ENCODE measurements at places on chromosomes 5 and 9.
A peak's percentile ranks its signal among the peaks of the same experiment; 100 is the strongest.

DNA sequence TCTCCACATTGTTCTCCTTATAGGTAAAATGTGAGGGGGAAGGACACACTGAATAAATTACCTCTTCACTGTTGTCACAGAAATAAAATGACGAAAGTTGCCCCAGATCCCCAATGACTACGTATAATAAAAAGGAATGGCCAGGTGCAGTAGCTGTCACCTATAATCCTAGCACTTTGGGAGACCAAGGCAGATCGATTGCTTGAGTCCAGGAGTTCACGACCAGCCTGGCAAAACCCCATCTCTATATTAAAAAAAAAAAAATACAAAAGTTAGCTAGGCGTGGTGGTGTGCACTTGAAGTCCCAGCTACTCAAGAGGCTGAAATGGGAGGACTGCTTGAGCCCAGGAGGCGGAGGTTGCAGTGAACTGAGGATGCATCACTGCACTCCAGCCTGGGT lies 82.2 kb upstream of the APC start:
- no peak for DNase-seq

GRCh38 chr9:100856238-100856637 lies 172.3 kb upstream of the PLPPR1 start:
- DNase-seq, result no peak

DNA sequence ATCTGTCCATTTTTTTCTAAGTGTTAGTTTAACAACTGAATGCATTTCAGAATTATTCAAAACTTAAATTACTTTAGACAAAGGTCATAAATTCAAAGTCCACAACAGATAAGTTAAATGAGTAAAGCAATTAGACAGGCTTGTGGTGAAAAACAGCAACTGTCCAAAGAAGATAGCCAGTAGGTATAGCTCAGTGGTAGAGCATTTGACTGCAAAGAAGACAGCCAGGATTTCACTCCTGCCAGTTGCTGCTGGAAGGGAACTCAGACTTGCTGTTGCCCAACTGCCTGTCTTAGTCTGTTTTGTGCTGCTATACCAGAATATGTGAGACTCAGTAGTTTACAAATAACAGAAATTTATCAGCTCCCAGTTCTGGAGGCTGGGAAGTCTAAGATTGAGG lies 10.0 kb downstream of the FANCC start:
- DNase-seq, result no peak

- no peak for DNase-seq
Measured at GRCh38 chr9:136572828-136573625, 27.2 kb upstream of the NOTCH1 start.

DNA sequence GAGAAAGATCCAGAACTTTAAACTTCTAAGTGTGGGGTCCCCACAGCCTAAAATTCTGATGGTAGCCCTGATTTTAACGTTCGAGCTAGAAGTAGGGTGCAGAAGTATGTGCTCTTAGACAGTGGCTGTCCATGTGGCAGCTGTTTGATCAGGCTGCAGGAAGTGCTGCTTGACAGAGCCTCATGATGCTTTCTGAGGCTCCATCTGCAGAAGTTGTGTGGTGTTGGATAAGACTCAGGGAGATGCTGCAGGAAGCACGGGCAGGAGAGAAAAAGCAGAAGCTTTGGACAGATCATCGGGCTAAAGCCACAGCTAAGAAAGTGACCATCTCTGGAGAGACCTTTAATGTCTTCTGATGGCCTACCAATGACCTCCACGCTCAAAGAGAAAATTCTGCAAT lies 8.1 kb downstream of the MTMR12 start:
- no peak for DNase-seq

DNA sequence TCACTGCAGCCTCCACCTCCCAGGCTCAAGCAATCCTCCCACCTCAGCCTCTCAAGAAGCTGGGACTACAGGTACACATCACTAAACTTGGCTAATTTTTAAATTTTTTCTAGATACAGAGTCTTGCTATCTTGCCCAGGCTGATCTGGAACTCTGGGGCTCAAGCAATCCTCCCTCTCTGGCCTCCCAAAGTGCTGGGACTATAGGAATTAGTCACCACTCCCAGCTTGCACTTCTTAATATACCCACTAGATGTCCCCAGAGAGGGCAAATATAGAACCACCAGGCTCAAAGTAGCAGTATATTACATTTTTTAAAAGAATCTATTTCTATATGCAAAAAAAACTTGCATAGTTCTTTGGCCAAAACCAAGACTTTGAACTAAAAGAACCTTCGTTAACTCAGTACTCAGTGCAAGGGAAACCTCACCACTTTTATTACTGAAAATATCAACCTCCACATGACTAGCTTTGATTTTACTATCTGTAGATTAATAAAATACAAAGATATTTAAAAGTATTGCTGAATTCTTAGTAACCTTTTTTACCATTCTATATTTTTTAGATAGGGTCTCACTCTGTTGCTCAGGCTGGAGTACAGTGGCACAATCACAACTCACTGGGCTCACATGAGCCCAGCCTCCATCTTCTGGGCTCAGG lies 25.8 kb upstream of the HSD17B3 start:
- DNase-seq, result peak; percentile 2

GRCh38 chr5:94674490-94675382 lies 56.3 kb downstream of the SLF1 start:
- no peak for DNase-seq

GRCh38 chr9:37914701-37915358 lies 10.9 kb upstream of the SLC25A51 start:
- no peak for DNase-seq

- no peak for DNase-seq
Measured at GRCh38 chr5:74235552-74235951, 405.0 kb downstream of the ENC1 start.

DNA sequence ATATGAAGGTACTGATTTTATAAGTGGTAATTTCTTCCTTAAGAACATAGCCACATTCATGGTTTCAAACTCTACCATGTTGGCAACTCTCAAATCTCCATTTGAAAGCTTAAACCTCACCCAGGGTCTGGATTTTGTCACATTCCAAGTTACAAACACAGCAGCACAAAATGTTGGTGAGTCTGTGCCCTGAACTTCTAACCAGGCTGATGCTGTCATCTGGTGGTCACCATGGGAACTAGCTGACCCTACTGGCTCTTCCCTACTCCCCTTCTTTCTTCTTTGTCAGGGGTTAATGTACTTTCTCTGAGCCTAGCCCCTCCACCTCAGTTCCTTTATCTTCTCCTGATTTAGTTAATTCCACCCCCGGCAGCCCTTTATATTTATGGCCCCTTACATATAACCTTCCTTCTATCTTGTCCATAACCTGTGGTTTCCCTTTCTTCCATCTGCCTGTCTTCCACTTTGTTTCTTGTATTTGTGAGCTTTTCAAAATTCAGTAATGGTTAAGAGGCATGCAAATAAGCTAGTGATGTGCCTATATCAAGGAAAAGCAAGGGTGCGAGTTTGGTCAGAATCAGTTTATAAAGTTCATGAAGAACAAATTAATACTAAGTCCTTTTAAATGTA lies 35.9 kb downstream of the TGFBR1 start:
- peak; percentile 24 for DNase-seq

- DNase-seq, result no peak
Measured at GRCh38 chr5:14560091-14560595, 21.4 kb upstream of the OTULINL start.

DNA sequence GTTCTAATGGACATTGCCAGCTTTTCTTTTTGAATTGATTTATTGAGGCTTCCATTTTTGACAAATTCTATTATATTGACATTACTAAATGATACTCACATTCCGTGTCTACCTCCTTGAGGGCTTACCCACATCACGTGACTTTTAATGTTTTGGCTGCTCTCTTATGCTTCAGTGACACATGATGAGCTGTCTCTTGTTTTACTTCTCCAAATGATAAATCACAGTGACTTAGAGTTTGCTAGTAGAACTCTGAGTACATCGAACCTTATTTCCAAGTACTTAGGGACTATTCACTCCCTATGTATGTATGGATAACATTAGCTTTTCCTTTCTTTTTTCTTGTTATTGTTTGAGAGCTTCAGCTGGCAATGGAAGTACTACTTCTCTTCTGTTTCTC lies 169.8 kb upstream of the KCNN2 start:
- DNase-seq, result no peak

DNA sequence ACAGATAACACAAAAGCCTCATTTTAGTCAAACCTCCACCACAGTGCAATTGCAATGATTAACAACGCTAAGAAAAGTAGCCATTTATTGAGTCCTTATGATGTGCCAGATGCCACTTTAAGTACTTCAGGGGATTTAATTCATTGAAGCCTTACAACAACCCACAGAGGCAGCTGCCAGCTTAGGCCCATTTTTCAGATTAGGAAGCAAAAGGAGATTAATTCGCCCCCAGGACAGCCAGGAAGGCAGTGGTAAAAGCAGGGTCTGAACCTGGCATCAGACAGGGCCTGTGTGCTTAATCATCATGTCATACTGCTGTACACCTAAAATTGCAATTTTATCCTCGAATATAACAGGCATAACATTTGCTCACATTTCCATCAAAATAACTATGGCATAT lies 23.9 kb downstream of the MED27 start:
- DNase-seq, result no peak

DNA sequence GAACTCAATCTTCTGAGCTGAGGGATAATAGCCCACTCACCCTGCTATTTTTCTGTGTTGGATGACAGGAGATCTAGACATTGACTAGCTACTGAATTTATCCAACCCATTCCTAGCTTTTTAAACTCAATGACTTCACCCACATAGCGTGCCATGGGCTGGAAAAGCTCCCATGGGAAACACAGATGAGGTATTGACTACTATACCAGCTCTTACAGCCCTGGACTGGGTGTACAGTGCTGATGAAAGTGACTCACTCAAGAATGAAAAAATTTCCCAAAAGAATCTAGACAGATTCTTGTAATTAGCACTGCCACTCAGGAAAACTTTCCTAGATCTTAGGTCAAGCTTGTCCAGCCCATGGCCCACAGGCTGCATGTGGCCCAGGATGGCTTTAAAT lies 72.7 kb upstream of the NREP start:
- DNase-seq, result no peak

- no peak for DNase-seq
Measured at GRCh38 chr9:2602704-2603116, 18.9 kb upstream of the VLDLR start.

- no peak for DNase-seq
Measured at GRCh38 chr9:29775491-29775890, 2202.2 kb upstream of the C9orf72 start.

DNA sequence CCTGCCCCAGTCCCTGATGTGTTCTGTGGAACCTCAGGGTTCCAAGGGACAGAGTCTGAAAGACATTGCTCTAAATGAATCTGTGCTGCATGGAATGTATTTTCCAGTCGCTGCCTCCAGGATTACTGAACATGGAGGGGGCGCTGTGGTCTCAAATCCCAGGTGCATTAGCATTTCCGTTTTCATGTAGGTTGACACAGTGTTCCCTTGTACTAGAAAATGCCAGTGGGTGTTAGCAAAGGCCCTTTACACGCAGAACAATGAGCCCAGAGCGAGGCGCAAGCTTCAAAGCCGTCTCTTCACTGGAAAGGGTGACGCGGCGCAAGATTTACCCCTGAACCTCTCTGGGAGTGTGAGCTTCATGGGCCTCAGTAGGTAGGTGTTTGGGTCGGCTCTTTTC lies 308.3 kb downstream of the SLIT3 start:
- DNase-seq, result no peak

GRCh38 chr9:98807070-98807813 lies at the start of gene GALNT12:
GALNT12 (plus strand) TSS chr9:98807670; CDS start chr9:98807699, 29 bp downstream.
- no peak for DNase-seq

DNA sequence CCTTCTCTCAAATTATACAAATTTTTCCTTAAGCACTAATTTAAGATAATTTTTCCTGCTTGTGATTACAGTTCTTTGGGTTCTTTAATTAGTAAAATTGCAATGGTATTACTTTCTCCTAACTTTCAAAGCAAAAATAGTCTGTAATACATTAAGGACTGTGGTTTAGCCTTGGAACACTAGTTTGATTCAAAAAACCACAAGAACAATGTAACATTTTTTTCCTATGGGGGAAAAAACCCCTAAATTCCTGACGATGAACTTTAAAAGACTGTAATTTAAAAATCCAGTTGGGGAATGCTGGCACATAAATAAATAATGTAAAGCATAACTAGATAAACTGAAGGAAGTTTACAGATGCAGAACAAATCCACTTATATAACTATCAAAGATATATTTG lies 65.3 kb downstream of the CDC14B start:
- DNase-seq, result no peak

DNA sequence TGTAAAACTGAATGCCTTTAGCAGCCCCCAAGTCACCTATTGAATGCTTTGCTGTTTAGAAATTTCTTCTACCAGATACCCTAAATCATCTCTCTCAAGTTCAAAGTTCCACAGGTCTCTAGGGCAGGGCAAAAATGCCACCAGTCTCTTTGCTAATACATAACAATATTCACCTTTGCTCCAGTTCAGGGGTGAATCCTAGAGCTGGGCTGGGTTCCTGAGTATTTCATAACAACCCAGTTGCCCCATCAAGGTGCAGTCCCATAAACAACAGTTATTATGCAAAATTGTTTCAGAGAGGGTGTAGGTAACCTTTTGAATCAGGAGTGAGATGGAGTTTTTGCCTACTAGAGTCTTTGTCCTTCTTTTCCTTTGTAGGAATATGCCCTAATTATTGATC lies 19.0 kb upstream of the C1QTNF3 start:
- DNase-seq, result no peak

- DNase-seq, result no peak
Measured at GRCh38 chr5:176748073-176748966, 62.0 kb upstream of the UNC5A start.

DNA sequence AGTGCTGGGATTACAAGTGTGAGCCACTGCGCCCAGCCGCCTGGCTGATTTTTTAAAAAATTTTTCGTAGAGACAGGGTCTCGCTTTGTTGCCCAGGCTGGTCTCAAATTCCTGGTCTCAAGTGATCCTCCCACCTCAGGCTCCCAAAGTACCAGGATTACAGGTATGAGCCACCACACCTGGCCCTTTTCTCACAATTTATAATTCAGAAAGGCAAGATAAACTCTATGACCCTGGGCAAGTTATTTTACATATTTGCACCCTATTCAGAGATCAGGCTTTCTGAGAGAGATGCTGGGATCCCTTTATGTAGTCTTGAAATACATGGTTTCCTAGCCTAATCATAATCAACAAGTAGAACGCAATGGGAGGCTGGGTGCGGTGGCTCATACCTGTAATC lies 20.6 kb downstream of the ZNF346 start:
- DNase-seq, result no peak

DNA sequence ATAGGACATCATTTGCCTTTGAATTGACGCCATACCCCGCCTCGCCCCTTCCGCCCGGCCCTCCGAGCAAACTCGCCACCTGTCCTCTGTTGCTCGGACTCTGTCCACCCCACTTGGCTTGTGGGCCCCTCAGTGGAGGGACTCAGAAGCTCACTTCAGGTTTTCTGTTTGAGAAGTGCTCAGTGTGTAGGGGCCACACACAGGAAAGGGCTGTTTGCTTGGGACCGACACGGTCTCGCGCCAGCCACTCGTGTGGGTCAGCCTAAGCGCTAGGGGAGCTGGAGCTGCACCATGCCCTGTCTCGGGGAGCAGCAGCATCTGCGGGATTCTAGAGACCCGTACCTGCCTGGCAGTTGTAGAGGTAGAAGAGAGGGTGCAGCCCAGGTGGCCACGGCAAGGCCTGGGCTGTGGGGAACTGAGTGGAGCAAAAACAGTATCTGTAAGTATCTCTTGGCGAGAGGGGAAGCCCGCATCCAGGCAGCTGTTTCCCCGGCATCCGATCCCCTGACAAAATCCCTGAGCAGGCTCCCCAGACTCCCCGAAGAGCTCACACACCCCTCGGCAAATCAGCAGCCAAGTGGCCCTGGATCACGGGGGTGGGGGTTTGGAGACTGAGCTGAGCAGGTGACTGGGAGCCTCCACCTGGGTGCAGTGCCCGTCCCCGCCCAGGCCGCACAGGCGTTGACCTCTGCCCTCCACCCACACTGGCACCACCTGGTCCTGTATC lies 52.2 kb downstream of the COL5A1 start:
- DNase-seq, result no peak
